AG10803 (cell line): ENCODE measurements at places on chromosomes 5 and 9.

GRCh38 chr9:86827893-86828292 is 119.4 kb downstream of the GAS1 start:
- no peak for DNase-seq

DNA sequence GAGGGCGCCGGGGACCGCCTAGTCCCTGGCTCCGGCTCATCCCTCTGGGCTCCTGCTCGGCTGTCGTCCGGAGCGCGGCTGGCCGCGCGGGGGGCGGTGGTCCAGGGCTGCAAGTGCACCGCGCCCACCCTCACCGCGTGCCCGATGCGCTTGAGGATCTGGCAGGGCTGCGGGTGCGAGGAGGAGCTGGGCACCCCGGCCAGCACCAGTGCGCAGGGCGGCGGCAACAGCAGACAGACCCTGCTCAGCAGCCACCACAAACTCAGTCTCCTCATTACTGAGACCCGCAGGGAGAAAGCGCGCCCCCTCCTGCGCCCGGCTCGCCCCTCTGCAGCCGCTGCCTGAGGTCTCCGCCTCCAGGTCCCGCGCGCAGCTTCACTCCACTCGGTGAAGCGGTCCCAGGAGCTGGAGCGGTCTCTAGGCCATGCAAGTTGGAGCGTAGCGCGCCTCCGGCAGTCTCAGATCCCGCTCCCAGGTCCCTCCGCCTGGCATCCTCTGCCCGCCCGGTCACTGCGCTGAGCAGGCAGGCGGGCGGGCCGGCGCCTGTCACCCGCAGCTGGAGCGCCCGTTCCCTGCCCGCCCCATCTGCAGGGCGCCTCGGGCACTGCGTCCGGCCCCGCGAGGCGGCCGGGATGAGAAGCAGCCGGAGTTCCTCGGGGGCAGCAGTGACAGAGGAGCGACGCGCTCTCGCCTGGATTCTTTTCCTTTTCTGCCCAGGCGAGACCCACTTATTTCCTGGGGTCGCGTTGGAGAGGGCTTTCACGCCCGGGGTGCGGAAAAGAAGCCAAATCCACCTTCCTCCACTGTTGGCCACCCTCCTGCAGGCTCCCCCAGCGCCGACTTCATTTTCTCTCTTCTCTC is 512 bp downstream of the GRIN3A start:
- no peak for DNase-seq

GRCh38 chr5:139822553-139823425 is 27.2 kb downstream of the PSD2 start:
- DNase-seq = no peak

- DNase-seq = peak; percentile 19
Measured at GRCh38 chr9:84216151-84216550, 124.4 kb downstream of the SLC28A3 start.

DNA sequence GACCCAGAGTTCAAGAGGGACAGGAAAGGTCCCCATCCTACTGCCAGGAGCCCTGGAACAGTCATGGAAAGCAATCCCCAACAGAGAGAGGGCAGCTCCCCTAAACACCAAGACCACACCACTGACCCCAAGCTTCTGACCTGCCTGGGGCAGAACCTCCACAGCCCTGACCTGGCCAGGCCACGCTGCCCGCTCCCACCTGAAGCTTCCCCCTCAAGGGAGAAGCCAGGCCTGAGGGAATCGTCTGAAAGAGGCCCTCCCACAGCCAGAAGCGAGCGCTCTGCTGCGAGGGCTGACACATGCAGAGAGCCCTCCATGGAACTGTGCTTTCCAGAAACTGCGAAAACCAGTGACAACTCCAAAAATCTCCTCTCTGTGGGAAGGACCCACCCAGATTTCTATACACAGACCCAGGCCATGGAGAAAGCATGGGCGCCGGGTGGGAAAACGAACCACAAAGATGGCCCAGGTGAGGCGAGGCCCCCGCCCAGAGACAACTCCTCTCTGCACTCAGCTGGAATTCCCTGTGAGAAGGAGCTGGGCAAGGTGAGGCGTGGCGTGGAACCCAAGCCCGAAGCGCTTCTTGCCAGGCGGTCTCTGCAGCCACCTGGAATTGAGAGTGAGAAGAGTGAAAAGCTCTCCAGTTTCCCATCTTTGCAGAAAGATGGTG is 31.6 kb downstream of the CD180 start:
- no peak for DNase-seq

DNA sequence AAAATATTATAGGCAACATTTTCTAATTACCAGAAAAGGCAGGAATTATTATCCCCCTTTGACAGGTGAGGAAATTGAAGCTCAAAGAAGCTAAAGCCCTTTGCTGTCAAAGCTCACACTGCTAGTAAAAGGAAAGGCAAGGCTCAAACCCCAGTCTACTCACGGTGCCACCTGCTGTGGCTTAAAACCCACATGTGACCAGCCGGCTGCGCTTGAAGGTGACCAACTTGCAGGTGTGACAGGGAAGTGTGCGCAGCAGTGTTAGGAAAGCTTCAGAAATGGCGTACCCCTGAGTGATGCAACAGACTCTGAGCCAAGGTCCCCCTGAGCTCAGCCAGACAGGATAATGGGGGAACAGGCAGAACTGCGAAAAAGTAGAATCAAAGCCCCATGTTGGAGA is 45.2 kb downstream of the PAX5 start:
- DNase-seq = no peak

- DNase-seq = peak; percentile 79
Measured at GRCh38 chr9:112819635-112820496, 69.3 kb downstream of the SNX30 start.

DNA sequence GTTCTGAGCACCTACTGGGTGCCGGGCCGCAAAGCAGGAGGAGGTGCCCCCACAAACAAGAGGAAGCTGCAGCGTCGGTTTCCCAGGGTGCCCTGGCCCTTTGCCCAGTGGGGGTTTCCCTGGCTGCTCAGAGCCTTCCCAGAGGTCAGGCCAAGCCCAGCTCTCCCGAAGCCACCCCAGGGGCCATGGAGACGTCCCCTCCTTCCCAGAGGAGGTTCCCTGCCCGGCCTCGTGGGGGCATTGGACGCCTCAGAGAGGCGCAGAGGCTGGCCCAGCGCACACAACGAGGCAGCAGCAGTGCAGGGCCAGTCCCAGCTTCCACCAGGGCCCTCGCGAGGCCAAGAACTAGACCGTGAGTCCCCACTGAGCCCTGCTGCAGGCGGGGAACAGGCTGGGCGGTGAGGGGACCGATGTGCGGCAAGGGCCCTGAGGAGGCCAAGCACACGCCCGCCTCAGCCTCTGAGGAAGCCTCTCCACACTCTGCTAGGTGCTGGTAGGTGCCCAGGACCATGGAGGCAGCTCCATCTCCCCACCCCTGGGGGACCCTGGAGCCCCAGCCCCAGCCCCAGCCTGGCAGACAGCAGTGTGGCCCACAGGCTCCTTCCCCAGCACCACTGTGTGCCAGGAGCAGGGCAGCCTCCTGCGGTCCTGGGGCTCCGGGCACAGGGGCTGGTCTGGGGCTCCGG is 7.0 kb downstream of the DIPK1B start:
- no peak for DNase-seq

DNA sequence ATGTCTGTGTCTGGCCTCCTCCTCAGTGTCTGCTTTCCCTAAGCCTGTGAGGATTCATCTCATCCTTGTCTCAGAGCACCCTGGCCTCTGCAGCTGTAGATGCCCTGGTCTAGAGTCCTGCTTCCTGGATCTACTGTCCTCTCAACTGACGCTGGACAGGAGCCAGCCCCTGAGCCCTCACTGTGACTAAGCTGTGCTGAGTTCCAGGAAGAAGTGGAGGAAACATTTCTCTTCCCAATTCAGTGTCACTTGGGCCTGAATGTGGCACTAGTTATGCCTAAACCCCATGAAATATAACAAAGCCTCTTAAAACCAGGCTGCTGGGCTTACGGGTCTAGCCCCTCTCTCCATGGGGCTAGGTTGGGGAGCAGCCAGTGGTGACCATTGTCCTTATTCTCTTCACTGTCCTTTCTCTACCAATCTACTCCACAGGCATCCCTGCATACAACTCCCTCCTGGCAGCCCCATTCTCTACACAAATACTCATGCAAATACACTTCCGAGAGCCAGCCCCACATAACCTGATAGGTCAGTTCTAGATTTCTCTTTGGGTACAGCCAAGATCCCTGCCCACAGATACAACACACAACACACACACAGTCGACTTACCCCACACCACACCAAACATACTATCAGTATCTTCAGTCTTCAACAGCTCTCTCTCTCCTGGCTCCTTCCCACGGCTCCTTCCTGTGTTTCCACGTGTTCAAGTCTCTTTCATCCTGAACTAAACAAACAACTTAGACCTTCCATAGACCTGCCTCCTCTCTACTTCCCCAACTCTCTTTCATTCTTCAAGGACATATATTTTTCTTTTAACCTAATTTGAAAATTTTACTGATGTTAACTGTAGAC is 220.8 kb downstream of the SNX18 start:
- peak; percentile 68 for DNase-seq

GRCh38 chr5:65924366-65925043 is 1.9 kb upstream of the ERBIN start:
- no peak for DNase-seq
